ENCODE measurements at places on chromosomes 5 and 9.

DNA sequence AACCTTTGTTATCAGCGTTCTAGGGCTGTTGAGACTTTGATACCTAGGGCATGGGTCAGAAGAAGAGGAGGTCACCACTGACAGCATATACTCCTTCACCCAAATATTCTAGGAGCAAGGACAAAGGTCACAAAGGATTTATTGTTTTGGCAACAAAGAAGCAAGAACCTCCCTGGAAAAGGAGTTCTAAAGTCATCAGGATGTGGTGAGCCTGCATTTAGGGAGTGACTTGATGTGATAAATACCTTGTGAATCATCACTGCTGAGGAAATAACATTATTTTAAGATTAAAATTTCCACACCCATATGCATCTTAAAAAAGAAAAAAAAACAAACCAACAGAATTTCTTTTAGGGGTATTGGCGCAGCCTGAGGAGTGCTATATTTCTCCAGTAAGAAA lies 13.9 kb downstream of the IFNA1 start:
- no peak for DNase-seq

DNA sequence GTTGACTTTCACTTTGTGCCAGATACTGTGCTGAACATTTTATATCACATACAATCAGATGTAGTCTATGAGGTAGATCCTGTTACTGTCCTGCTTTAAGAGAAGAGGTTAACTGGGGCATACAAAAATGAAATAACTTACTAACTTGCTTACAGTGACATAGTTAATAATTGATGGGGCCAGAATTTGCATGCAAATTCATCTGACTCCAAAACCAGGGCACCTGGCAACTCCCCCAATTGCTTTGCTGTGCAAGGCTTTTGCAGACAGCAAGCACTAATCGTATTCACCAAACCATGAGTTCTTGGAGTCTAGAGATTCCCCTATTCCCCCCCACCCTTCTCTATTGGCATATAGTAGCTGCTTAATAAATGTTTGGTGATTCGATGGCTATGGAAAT lies 155.9 kb downstream of the TTLL11 start:
- DNase-seq, result no peak

DNA sequence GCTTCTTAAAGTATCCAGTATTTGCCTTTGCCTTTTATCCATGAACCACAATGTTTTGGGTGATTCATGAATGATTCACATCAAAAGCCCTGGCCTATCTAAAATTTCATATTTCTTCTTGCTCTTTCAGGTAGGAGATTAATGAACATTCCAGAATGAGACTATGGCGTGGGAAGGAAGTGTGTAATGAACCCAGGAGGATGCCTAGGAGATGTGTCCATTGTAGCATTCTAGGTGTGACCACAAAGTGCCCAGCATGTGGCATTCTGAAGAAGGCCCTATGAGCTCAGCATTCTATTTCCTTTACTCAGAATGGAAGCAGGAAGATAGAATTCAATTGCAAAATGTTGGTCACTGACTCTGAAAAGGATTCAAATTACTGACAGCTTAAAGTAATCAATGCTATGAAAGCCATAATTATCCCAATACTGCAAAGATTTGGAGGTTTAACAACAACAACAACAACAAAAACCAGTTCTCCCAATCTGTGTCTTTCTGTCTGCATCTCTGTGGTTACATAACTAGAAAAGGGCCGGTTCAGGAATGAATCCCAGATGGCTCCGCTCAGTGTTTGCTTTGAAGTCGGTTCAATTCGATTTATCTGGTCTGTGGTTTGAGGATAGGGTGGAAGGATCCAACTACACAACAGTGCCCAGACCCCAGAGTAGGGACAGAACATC lies 126.7 kb downstream of the FOXD1 start:
- DNase-seq, result no peak

DNA sequence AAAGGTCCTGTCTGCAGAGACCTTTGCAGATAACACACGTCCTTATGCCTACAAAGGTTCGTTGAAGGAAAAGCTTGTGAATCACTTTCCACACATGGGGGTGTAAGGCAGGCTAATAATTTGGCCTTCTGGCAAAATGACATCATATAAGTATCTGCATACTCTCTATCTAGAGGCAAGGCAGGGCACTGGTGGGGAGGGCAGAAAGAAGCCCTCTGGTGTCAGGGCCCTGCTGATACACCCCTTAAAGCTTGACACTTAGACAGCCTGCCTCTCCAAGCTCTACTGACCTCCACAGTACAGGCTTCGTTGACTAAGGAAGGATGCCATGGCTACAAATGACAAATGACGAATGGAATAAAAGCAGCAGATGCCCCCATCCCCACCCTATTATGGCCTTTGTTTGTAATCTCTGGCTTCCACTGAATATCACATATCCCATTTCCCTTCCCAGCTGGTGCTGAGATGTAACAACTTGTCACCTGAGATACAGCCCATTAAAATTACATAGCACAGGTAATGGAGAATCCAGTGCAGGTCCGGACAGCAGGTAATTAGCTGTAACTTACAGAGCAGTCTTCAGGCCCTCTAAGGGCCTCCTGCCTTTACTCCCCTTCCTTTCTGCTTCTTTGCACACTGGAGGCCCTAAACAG lies 76.9 kb upstream of the IFNK start:
- DNase-seq, result no peak

DNA sequence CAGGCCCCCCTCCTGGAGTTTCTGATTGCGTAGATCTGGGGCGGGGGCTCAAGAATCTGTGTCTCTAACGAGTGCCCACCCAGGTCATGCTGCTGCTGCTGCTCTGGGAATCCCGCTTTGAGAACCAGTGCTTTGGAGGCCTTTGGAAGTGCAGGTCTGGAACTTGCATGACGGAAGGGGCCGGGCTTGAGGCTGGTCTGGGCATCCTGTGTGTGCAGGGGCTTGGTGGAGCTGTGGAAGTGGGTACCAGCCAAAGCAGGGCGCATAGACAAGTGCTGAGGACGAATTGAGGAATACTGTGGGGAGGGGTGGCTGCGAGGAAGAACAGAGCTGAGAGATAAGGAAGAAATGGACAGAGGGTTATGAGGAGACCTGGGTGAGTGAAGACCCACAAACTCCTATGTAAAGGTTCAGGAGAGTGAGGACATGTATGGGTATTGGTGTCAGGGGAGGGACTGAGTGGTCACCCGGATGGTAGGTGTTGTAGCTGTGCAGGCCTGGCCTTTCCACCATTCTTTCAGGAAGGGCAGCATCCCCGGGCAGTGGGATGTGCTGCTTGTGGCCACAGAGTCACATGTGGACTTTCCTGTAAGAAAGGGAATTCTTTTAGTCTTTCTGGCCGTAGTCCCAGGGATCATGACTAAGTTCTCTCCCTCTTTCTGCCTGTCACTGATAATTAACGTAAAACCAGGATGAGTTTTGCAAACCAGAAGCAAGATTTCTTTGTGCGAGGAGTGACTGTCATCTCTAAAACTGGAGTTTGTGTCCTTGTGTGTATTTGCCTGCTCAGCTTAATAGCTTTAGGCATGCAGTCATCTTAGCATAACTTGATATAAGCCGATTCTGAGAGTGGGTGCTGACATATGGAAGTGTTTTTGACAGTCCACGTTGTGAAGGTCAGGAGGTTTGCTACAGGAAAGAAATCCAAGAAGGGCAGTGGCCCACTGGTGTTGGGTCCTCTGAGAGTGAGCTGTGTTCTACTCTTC lies 43.3 kb upstream of the TJP2 start:
- no peak for DNase-seq

- DNase-seq, result no peak
These were observed 22.3 kb upstream of the TBCA start for GRCh38 chr5:77798456-77798855.

GRCh38 chr9:71765693-71766092 lies 2.6 kb downstream of the CEMIP2 start:
- DNase-seq, result no peak

- DNase-seq, result no peak
These were observed 20.8 kb upstream of the MATR3 start for GRCh38 chr5:139272471-139273321.

DNA sequence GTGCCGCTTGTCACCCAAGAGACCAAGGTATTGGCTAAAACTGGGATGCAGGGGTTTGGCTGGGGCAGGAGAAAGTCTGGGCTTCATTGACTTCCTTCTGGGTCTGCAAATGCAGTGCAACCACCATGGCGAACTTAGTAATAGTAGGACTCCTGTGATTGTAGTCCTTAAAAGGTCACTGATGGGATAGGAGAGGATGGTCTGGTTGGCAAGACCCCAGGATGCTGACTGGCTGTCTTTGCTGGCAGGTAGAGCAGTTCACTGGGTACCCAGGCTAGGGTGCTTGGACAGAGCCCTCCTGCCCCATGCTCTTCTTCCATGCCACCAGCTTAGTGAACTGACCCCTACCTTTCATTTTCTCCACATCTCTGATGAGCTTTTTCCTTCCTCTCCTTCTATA lies 37.2 kb downstream of the ANGPTL2 start:
- DNase-seq, result no peak

DNA sequence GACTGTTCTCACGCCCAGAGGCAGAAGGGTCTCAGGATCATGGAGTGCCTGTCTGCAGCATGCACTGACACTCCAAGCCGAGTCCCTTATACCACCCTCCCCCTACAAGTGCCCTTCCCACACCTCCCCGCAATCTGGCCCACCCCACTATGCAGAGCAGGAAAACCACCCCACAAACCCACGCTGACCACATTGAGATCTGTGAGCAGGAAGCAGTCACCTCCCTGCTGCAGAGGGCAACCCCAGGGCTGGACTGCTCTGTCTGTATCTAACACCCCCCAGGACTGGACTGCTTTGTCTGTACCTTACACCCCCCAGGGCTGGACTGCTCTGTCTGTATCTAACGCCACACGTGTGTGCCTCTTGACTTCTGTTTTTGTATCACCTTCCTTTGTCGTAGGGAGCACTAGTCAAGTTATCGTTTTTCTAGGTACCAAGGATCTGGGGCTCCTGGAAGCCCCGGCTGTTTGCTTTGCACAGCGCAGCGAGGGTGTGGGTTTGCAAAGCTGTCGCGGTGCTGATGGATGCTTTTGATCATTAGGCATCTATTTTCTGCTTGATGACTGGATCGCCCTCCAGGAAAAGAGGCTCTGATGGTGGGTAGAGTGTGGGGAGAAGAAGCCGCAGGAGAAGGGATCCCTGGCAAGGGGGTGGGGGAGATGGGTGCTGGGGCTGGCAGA lies 21.5 kb downstream of the OLFM1 start:
- no peak for DNase-seq

GRCh38 chr5:158461240-158461854 lies 602.4 kb upstream of the CLINT1 start:
- no peak for DNase-seq

DNA sequence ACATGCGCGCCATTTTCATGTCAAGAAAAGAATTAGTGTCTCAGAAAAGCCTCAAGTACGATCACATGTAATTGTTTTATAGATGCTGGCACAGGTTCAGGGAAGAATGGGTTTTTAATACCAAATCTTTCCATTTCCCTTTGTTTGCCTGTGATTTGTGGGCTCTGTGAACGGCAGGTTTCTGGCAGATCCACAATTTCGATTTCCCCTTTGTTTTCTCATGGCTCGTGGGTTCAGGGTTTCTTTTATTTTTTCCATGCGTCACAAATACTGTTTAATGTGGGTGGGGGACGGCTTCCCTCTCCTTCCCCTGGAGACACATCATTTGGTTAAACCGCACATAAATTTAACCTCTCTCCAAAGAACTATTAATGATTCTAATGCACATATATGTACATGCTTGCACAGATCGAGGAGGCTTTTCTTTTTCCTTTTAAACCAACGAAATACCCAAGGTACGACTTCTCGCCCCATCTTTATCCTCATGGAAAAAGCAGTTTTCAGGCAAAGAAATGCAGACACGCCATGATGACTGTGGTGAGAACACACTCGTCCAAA lies 195.9 kb downstream of the SLIT3 start:
- DNase-seq, result no peak

- DNase-seq, result no peak
These were observed 29.7 kb upstream of the BARX1 start for GRCh38 chr9:93984860-93985259.

- no peak for DNase-seq
These were observed 1446.4 kb upstream of the WWC1 start for GRCh38 chr5:166845044-166845443.

DNA sequence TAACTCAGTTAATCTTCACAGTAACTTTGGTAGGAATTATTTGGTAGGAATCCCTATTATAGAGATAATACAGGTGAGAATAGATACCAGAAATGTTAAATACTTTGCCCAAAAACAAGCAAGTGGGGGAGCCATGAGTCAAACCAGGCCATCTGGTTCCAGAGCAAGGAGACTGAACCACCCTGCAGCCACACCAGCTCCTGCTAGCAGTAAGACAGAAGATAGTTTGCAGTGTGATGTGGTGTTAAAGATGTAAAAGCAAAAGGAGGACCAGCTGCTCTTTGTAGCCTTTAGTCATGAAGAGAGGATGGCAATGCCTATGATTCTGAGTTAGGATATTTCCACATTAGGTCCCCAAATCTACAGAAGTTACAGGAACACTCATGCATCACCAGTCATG lies 101.4 kb downstream of the PRKACG start:
- no peak for DNase-seq

DNA sequence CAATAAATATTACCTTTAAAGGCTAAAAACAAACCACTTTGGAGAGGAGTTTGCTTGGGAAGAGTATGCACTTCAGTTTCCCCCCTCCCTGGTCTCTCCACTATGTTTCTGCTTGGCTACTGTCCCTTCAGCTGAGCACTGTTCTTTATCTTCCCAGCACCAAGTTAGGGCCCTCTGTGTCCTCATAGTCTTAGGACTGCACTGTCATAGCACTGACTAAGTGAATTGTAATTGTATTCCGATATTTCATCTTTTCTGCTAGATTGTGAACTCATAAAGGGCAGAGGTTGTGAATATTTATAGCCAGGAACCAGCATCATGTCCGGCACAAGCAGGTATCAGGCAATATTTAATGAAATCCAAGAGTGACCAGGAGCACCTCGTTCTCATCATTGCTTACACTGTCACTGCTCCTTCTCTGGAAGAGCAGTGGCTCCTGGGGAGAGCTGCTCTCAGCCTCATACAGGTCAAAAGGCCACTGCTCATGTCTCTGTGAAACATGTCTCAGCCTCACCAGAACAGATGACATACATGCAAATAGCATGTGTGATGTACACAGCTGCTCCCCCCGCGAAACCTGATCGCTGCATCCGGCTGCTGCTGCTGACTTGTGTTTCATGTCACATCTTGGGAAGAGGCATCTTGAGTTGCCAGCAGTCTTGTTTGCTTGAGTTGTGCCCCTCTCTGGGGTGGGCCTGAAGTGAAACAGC lies 279.7 kb upstream of the MSX2 start:
- DNase-seq, result no peak

DNA sequence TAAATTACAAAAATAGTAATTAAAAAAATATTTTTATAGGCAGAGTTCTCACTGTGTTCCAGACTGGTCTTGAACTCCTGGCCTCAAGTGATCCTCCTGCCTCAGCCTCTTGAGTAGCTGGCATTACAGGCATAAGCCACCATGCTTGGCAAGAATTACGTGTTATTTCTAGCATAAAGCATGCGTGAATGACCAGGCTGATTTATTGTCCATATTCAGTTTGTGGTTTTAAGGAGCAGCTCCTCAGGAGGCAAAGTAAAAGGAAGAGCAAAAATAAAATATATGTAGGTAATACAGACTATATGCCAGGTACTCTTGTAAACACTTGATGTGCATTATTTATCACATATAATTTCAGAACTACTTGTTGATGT lies 7.1 kb upstream of the CD180 start:
- DNase-seq, result no peak
